Fibroblast of skin of scalp (primary cell): ENCODE measurements at places on chromosomes 7 and 10.
A peak's percentile ranks its signal among the peaks of the same experiment; 100 is the strongest.

DNA sequence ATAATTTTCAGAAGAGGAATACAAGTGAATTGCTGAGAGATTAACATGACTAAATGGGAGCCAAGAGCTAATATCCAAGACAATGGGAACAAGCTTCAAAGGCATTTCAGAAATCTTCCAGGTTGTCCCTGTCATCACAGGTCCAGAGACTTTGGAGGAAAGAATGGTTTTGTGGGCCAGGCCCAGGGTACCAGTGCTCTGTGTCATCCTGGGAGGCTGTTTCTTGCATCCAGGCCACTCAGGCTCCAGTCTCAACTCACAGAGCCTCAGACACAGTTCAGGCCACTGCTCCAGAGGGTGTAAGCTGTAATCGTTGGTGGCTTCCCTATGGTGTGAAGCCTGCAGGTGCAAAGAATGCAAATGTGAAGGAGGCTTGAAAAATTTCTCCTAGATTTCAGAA, 170.4 kb upstream of the NRG3 start:
- no peak for DNase-seq

DNA sequence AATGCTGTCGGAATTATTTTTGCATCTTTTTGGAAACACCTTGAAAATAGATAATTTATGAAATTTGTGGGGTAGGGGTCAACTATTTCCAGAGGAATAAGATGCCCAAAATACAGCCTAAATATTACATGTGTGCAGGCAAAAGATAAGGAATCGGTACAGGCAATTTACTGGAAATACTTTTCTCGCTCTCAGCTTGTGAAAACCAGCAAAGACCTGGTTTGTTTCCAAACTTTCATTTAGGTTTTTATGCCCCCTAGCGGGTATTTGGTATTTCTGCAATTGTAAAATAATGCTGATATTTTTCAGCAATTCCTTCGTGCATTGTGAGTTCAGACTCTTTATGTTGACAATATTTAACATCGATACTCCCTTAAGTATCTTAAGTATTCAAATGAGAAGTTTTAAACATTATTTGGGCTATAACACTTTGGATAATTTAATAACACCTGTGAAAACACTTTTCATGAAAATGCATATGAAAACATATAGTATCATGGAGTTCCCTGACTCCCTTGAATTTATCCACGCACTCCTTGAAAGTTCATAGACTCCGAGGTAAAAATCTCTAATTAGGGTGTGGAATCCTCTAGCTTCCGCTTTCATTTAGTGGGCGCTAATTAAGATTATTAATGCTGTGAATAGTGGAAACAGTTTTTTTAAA, 132.4 kb downstream of the TSPAN12 start:
- DNase-seq: peak; percentile 47

- no peak for DNase-seq
Observed at GRCh38 chr10:28666751-28667467, 10.4 kb upstream of the BAMBI start.

- DNase-seq: no peak
Observed at GRCh38 chr10:128567551-128567950, 441.3 kb upstream of the MKI67 start.

GRCh38 chr7:1646957-1647891, 22.9 kb upstream of the ELFN1 start:
- peak; percentile 83 for DNase-seq

DNA sequence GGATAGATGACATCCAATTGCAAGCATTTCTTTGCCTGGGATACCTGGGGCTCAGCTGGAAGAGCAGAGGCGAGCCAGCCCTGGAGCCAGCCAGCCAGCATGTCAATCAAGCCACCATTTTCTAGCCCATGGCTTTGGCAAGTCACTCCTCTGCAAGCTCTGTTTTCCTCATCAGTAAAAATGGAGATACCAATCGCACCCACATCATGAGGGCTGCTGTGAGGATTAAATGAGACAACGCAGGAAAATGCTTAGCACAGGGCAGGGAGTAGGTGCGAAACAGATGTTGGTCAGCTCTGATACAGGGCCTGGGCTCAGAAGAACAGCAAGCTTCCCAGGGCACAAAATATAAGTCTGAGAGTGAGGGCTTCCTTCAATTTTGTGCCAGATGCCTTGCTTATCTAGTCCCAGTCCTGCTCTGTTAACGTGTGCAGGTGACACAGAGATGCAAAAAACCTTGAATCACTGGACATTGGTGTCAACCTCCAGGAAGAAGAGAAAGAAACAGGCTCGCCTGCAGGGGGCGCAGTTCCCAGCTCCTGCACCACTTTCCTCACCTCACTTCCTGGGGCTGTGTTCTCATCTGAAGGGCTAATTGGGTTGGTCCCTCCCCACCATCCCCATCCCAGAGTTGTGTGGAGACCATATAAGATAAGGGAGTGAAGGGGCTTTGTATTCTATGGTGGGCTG, 72.8 kb upstream of the CACUL1 start:
- no peak for DNase-seq

DNA sequence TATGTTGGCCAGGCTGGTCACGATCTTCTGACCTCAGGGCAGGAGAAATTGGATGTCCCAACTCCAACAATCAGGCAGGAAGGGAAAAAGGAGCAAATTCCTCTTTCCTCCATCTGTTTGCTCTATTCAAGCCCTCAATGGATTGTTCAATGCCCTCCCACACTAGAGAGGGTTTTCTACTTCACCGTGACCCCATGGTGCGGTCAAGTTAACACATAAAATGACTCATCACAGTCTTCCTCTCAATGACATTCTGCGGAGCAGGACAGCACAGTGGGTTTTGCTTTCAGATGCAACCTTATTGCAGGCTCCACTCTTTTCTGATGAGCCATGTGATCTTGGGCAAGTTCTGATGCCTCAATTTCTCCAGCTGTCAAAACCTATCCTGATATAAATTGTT, 364.9 kb downstream of the ANKRD30A start:
- DNase-seq: no peak
